Stimulated activated CD4-positive, alpha-beta T cell treated with anti-CD3 and anti-CD28 coated beads, Interleukin-1b, Interleukin-23, amount 100 ng/mL, for 1 hour (primary cell): ENCODE measurements at places on chromosomes 3 and 15.

DNA sequence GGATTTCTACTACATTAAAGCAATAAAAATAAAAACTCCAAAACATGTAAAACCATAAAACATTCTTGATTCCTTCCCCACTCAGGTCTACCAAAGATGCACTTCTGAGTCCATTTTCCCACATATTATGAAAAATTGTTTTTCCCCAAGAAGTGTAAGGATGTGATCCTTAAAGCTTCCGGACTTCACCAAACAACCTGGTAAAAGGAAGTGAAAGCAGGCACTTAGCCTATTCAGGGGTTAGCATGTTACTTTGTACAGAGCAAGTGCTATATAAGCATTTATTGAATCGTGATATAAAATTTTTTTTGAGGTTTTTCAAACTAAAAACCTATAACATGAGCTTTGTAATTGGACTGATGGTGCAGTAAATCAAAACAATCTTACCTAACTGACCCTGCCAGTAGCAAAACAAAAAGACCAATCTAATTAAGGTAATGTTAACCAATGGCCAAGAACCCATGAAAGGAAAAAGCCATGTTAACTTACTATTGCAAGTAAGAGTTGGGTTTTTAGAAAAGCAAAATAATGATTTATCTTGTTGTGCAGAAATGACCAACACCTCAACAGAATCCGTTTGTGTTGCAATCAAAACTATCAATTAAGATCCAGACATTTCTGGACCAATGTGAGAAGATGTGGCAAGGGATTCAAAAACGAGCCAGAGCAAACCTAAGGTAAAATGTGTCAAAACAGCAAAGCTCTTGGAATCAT lies 1.8 kb downstream of the SETD2 start:
- no peak for DNase-seq

GRCh38 chr15:44264148-44264547 lies 24.4 kb upstream of the GOLM2 start:
- DNase-seq = no peak

DNA sequence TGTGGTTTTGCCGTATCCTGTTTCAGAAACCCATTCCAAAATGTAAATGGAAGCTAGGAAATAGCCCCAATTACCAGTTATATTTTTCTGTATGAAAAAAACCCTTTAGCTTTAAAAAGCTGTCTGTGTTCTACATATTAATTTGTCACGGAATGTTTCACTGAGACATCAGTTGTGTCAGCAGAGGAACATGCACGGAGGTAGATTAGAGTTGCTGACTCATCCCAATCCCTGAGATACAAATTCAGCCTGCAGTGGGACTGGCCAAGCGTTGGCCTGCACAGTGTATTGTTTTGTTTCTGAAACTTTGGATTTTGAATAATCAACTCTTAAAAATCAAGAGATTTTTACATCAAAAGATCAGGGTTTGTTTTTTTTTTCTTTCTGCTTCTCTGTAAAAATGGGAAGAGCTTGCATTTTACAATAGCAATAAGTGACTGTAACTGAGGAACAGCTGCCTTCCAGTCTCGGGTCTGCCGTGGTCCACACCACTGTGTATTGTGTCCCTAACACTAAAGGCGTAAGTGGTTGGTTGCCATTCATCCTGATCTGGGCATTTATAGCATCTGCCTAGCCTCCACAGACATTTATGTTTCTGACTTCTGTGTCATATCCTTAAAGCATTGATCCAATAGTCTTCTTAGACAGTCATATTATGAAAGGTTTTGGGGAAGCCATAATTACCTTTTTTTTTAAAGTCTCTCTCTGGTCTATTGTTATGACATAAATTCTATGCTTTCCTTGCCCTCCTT lies 218.1 kb downstream of the ADAMTSL3 start:
- DNase-seq = no peak

DNA sequence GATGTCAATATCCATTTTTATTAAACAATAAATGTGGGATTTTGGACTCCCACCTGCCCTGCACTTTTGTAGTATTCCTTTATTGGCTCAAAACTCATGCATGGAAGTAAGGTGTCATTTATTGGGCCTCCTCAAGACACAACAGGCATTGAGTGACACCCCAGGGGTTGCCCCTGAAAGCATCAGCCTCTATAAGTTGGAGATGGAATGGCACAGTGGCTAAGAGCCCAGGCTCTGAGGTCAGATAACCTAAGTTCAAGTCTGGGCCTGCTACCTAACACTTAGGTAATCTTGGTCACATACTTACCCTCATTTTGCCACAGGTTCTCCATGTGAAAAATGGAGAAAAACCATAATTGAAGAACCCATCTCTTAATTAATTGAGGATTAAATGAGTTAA lies 4.6 kb downstream of the CAPN3 start:
- DNase-seq = no peak

DNA sequence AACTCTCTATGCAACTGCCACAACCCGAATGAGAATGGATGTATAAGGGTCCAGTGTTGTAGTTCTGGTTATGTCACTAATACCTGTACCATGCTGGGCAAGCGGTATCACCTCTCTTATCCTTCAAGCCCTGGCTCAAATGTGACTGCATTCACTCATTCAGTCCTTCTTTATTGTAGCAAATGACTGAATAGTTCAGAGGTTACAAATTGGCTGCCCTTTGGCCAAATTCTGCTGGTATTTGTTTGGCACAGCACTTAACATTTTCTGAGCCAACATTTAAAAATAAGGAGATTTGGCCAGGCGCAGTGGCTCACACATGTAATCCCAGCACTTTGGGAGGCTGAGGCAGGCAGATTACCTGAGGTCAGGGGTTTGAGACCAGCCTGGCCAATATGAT lies 47.5 kb downstream of the DLEC1 start:
- DNase-seq = no peak

DNA sequence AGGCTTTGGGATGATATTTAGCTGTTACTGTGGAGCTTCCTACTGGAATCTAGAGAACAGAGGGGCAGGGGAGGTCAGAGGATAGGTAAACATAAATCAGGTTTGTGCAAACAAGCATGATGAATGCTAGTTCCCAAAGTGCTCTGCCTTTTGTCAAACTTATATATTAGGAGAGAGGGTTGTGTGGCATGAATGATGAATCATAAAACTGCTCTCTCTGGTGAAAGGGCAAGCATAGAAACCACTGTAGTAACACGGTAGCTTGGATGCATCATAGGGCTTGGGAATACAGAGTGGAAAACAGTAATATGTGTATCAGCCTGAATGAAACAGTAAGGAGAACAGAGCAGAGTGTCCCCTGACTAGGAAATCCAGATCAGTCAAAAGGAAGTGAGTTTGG lies 486.7 kb downstream of the IL5RA start:
- no peak for DNase-seq

DNA sequence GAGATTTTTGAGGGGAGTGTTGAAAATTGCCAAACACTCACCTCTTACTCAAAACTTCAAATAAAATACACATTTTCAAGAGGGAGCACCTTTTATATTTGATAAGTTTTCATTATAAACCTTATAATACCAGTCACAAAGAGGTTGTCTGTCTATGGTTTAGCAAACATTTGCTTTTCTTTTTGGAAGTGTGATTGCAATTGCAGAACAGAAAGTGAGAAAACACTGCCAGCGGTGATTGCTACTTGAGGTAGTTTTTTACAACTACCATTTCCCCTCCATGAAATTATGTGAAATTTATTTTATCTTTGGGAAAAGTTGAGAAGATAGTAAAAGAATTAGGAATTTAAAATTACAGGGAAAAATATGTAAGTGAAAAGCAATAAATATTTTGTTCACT lies 20.1 kb downstream of the DIPK2A start:
- DNase-seq = no peak

DNA sequence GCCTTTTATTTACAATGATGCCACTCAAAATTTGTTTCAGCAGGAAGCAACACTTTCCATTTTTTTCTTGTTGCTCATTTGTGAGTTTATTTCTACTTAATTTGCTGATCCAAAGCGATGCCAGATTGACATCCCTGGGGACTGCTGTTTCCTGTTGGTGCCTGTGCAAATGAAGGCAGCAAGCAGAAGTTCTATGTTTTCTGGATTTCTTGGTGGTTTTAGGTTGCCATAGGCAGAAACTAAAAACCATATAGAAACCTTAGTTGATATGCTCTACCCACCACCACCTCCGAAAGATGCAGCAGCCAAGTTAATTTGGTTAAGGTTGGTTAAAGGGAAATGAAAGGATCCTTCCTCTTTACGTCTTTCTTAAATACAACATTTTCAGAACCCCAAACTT lies 356.2 kb downstream of the RBMS3 start:
- DNase-seq = no peak

GRCh38 chr3:47890828-47891612 lies 88.1 kb downstream of the DHX30 start:
- DNase-seq = no peak

DNA sequence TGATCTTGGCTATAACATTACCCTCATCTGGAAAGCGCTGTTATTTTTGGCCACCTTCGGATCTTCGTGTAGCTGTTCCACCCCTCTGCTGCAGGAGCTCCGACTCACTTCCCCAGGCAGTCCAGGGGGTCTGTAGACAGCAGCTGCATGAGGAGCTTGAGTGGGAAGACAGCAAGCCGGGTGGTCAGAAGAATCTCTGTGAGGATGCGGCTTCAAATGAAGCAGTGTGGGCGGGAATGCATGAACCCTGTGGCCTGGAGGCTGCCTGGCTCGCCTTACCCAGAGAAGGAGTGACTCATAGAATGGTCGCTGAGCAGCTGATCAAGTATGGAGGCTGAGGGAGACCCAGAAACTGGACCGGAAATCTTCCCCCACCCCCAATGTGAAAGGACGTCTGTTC lies 45.2 kb upstream of the NR2F2 start:
- DNase-seq = no peak

- no peak for DNase-seq
These were observed 91.8 kb downstream of the TOP2B start for GRCh38 chr3:25572919-25573385.

DNA sequence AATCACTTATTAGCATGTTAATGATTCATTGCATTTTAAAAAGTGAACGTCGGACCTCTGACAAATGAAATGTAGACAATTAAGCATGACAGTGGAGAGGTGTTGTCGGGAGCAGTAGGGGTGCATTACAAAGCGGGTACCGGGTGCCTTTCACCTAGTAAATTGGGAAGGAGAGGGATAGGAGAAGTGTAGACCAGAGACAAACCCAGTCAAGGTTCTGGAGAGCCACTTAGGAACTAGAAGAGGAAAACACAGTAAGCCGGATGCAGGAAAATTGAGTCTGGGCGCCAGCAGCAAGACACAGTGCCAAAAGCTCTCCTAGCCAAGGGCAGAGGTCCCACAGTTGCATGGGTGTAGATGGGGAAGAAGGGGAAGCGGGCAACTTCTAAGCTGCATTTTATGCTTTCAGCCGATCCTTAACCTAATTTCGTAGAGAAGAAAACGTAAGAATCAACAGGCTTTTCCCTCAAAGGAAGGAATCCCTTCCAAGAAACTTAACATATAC lies 3.1 kb upstream of the CERS3 start:
- DNase-seq = no peak

- no peak for DNase-seq
These were observed 68.5 kb downstream of the CHSY1 start for GRCh38 chr15:101183226-101183930.

DNA sequence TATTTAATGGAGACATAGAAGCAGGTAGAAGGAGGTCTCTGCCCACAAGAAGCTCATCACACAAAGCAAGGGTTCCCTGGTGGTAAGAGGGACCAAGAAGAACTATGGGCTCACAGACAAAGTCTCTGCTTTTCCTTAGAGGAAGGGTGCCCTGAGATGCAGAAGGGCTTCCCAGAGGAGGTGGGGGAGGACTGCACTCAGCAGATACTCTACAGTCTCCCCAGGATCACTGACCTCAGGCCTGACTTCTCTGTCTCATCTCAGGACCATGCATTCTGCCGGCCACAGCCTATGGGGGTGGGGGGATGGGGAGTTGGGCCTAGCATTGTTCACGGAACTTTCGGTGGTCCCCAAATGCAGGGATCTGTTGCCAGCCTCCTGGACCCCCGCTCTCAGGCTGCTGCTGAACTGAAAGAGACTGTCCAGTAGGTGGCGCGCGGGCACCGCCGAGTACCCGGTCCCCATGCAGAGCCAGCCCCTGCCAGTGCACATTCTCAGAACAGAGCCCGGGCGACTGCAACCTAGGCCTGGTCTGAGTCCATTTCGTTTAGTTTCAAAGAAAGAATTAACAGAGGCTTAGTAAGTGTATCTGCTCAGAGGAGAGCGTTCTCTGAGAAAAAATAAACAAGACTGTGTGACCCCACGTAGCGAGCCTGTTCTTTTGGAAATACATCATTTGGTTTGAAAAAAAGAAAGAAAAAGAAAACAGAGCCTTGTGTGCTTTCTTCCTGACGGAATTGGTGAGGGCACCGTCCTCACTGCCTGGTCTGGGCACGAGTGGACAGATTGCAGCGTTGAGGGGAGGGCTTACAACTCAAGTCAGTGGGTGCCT lies 74.1 kb downstream of the LRTM1 start:
- DNase-seq = no peak

- DNase-seq = no peak
These were observed 77.2 kb downstream of the PPP2R3A start for GRCh38 chr3:136042608-136043221.

DNA sequence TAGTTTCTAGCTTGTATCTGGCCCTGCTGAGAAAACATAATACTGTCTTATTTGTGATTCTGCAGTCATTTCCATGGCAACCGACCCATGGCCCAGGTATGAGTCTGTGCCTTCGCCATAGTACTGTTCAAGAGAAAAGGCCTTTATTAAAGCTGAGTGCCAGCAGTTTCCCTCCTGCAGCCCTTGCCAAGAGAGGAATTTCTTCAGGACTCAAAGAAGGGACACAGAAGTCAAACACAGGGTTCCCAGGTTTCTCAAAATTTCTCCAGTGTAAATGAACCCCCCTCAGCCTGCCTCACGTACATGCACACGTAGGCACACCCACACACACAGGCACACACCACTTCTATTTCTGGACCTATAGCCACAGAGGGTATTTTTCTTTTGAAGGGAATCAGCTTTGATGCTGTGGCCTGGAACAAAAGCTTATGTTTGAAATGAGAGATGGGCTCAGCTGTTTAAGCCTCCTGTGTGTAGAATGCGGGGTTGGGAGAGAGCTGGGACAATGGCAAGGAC lies 269.2 kb downstream of the PDCD6IP start:
- no peak for DNase-seq

- no peak for DNase-seq
These were observed 124.3 kb downstream of the NEO1 start for GRCh38 chr15:73176598-73176997.

GRCh38 chr3:108598375-108598774 lies 8.9 kb downstream of the DZIP3 start:
- no peak for DNase-seq

DNA sequence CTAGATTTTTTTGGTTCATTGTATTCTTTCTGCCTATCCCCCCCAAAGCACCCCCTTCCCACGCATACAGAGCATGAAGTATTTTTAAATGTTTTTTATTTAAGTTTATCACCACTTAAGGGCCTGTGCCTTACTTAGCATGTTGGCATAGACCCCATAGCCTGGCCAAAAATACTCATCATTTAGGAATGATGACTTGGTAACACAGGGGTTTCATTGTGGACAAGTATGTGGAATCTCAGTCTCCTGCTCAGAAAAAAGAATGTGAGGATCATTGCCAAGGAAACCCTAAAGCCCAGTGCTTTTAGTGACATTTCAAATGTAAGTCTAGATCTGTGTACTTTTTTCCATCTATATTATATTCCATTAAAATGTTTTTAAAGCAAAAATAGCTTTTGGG lies 146.3 kb downstream of the ALCAM start:
- DNase-seq = no peak

- DNase-seq = no peak
These were observed 170.0 kb downstream of the TMEM108 start for GRCh38 chr3:133208184-133208583.

GRCh38 chr3:155870945-155871745 lies 695 bp downstream of the GMPS start:
- no peak for DNase-seq
